Stimulated activated CD8-positive, alpha-beta memory T cell treated with anti-CD3 and anti-CD28 coated beads, Interleukin-15, amount 100 ng/mL, for 4 hours (primary cell): ENCODE measurements at places on chromosomes 4 and X.

GRCh38 chrX:153782871-153783270, 2.0 kb downstream of the SRPK3 start:
- no peak for DNase-seq

DNA sequence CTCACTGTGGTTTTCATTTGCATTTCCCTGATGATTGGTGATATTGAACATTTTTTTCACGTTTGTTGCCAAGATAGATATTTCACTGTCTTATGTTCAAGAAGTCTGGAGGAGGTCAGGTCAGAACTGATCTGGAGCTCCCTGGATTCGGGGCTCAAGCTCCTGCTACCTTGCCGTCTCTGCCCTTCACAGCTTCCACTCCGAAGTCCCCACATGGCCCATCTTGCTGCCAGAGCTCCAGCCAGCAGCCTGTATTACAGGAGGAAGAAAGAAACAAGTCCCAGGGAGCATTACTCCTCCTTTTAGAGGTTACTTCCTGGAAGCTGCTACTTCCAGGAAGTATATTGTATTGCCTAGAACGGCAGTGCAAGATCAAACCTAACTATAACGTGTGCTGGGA, 17.9 kb upstream of the CDKN2AIP start:
- no peak for DNase-seq

DNA sequence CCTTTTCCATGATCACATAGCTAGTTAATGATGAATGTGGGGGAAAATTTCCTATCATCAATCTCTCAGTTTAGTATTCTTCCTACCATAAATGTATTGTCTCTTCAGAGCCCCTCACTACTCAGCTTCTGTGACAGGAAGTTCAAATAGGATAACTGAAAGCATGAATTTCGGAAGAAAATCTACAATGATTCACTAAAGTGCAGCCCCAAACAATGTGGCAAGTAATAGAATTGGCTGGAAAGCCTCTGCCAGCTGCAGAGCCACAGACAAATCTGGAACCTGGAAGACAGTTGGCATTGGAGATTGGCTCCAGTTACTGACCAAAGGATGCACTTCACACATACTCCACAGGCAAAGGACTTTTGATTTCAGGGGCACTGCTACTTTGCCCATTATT, 35.2 kb downstream of the EGF start:
- DNase-seq: no peak

- no peak for DNase-seq
Observed at GRCh38 chr4:40546969-40547788, 82.5 kb downstream of the RBM47 start.

DNA sequence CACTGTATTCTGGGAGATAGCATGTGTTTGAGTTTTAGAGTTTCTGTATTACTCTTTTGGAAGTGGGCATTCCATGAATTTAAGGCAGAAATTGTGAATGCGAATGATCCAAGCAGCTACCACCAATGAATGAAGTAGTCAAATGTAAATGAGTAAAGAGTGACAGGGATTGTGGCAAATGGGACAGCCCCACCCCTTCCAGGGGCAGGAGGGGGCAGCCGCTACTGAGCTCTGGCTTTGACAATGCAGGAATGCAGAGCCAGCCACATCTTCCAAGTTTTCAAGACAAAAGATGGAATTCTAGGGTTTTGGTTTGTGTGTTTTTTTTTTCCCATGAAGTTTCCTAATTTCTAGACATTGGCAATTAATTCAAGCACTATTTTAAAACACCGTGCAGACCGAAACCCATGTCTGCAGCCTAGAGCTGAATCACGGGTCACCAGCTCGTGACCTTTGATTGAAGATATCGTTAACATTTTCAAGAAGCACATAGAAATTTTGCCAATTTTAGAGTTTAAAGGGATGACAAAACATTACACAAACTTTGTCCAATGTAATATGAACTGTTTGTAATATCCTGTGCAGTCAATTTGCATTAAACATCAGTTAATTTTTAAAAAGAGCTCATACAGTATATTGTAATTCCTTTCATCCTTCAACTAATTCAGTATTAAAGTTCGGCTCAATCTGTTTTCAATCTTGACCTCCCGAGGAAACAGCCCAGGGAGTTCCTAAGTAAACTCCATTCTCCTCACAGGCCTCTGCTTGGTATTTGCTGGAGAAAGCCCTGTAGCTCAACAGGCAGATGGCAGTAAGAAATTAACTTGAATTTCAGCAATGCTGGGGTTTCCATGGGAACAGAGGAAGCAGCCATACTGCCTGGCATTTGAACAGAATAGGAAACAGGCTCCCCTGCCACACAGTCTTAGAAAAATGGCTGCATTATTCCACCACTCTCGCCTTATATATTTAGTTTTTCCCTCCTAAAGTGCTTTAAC, 83.4 kb downstream of the UCHL1 start:
- DNase-seq: no peak

GRCh38 chr4:85747882-85748491, 273.0 kb downstream of the ARHGAP24 start:
- DNase-seq: no peak

DNA sequence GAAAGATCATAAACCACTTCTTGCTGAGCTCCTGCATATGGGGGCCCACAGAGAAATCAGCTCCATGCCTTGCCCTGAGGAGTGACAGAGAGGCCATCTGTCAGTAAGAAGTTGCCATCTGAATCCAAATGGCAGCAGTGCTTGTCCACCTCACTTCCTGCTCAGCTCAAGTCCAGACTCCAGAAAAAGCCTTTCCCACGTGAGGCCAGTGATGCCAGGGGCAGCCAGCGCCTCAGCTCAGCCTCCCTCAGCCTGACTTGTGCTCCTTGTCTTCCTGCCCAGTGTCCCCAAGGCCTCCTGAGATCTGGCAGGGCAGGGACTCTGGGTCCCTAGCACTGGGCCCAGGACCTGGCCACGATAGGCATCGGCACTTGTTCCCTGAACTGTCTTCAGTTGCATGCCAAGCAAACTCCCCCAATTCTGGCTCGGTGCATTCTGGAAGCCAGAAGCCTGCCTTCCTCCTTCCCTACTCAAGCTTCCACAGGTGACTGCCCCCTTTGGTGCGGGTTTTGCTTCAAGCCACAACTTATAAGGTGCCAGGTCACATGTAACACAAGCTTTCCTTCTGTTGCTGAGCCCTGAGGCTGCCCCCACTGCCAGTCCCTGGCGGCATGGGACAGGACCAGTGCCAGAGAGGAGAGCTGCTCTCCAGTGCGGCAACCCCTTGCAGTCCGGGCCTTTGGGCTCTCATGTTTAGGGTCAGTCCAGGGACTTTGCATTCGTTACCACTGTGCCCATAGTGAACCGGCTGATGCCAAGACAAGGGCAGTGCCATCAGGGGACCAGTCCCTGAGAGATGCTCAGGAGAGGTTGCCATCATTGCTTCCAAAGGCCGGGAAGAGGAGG, 2.2 kb downstream of the ZNF185 start:
- no peak for DNase-seq

GRCh38 chrX:78199851-78200250, 60.4 kb upstream of the TAF9B start:
- DNase-seq: no peak

DNA sequence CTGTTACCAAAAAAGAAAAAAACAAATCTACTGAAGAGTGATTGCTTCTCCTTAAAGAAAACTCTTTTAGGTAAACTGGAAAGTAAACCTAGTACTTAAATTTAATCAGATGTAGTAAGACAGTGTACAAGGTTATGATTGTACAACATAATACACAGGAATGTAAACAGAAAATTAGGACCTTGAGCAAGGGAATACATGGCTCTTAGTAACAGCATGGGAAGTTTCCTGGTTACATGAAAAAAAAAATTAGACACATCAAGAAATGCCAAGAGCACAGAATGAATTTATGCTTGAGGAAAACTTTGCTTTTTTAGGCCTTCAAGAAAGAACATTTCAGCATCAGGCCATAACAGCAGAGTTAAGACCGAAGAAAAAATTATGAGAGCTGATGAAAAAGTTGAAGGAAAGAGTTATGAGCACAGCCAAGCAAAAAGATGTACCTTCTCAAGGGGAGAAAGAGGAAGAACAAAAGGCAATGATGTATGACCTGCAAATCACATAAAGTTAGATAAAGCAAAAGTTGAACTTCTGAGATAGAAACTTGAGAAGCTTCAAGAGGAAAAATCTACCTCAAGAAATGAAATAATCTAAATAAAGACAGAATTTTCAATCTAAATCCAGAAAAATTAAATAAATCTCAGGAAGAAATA, 311.6 kb downstream of the GALNTL6 start:
- DNase-seq: no peak

- DNase-seq: no peak
Observed at GRCh38 chr4:106687026-106687425, 318.4 kb upstream of the GIMD1 start.

DNA sequence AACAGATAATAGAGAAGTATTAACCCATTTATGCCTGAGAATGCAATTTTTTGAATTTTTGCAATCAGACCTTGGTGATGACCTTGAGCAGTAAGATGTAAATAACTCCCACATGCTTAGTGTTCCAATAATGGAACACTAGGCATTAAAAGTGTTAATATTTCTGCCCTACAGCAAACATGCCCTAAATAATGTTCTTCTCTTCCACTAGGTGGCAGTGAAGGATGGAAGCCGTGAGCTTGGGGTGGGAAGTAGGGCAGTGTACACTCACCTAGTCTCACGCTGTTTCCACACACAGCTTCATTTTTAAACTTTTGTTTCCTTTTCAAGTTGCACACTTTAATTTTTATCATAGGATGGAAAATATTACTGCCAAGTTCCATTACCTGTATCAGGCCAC, 613.1 kb upstream of the HS3ST1 start:
- no peak for DNase-seq

DNA sequence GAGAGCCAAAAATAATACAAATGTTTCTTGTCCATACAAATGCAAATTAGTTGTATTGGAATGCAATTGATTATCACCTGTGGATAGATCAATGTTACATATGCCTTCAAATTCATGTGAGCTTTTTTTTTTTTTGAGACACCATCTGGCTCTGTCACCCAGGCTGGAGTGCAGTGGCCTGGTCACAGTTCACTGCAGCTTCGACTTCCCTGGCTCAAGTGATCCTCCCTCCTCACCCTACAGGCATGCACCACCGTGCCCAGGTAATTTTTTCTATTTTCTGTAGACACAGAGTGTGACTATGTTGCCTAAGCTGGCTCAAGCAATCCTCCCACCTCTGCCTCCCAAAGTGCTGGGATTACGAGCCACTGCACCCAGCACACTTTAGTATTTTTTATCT, 38.6 kb upstream of the TMEM184C start:
- DNase-seq: no peak

DNA sequence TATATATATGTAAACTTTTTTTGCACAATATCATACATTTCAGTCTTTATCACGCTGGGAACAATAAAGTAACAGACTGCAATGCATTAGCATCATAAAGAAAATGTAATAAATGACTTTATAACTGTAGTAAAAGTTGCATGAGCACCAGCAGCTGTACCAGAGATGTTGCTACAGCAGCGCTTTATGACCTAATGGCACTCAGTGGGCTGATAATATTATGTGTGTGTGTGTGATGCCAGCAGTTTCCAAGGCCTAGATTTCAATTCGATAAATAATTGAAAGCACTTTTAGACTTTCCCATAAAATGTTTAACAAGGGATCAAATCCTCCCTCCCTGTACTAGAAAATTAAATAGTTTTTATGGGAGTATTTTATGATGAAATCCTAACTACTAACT, 367.6 kb upstream of the AGA start:
- no peak for DNase-seq

- no peak for DNase-seq
Observed at GRCh38 chr4:37675587-37676290, 10.4 kb downstream of the RELL1 start.

DNA sequence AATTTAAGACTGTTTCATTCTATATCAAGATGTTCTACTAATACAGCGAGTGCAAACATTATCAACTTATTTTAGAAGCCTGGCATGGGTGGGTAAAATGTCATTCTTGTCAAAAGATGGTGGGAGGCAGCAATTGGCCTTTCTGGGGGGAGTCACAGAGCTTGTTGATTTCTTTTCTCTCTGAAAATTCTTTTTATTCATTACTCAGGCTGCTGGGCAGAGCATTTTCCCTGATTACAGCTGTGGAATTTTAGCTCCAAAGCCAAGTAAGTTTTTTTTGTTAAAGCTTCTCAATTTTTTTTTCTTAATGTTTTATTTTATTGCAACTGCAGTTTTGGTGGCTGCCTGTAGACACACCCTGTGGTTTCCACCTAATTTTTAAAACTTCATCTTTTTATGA, 50.4 kb downstream of the GPC4 start:
- DNase-seq: no peak

DNA sequence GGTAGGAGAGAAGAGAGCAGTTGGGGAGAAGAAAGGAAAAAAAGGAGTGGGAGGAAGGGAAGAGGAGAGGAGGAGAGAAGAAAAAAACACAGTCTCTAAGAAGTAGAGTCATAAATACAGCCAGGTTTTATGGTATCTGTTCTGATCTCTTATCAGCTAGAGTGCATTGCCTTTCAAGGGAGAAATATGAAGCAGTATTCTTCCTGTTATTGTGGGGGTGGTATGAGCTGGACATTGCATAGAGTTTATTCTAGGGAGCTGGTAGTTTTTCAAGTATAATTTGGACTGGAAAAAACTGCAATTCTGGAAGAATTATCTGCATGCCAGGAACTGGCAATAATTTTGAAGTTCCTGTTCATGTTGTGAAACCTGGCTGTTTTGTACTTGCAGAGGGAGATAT, 54.9 kb upstream of the TAB3 start:
- no peak for DNase-seq

- peak; percentile 6 for DNase-seq
Observed at GRCh38 chr4:36348403-36348938, 67.1 kb downstream of the DTHD1 start.

- DNase-seq: peak; percentile 1
Observed at GRCh38 chrX:149829751-149830191, 48.0 kb downstream of the MAGEA9 start.

- DNase-seq: no peak
Observed at GRCh38 chr4:142331646-142332045, 514.5 kb downstream of the INPP4B start.

- DNase-seq: no peak
Observed at GRCh38 chr4:151643564-151643963, 117.2 kb downstream of the GATB start.

DNA sequence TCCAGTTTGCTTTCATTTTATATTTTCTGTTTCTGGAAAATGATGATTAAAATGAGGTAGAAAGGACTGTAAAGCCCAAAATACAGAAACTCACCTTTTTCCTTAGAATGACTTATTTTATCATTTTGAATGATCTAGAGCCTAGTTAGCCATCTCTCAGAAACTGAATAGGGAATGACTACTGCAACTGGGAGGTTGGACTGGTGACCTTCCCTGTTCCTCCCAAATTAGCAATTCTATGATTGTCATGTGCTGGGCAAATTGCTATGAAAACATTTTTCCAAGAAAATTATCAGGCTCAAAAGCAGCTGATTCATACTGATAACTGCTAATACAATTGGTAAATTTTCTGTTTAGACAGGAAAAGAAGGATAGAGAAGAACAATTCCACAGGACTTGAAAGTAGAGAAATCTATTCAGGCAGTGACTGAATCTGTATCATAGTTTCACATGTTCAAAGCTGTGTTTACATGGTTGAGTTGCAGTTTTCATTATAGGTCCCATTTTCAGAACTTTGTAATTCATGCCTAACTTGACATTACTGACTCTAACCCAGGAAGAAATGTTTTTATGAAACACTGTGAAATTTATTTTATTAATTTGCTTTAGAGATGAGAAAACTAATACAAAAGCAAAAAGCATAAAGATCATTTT, 43.4 kb upstream of the SEC24B start:
- no peak for DNase-seq
